ENCODE measurements at places on chromosomes 13 and 19.

- no peak for DNase-seq
Measured at GRCh38 chr19:5155586-5156210, 184.9 kb downstream of the PTPRS start.

DNA sequence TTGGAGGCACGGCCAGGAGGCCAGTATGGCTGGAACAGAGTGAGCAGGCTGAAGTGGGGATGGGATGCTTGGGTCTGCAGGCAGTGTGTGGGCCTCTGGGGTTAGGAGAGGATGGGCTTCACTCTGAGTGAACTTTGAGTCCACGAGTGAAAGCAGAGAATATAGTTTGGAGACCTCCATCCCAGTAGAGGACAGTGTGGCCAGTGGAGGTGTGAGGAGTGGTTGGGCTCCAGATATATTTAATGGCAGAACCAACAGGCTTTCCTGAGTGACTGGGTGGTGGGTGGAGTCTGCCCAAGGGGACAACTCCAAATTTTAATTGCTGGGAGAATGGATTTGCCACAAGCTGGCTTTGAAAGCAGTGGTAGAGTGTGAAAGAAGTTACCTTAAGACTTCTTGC is 27.3 kb downstream of the GATAD2A start:
- DNase-seq = no peak

DNA sequence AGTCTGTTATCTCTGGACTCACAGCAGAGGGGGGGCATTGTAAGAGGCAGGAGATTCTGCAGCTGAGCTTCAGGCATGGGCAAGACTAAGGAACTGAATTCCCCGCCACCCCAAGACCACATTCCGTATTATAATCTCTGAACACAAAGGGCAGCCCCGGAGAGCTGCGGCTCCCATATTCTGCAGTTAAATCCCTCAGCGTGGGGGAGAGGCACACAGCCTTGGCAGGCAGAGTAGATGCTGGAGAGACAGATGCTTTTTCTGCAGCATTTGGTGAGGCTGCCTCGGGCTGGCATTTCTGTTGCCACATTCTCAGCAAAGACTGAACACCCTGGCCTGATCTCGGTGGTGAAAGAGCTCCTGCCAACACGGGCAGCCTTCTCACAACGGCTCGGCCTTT is 12.9 kb downstream of the CHAF1A start:
- DNase-seq = no peak

DNA sequence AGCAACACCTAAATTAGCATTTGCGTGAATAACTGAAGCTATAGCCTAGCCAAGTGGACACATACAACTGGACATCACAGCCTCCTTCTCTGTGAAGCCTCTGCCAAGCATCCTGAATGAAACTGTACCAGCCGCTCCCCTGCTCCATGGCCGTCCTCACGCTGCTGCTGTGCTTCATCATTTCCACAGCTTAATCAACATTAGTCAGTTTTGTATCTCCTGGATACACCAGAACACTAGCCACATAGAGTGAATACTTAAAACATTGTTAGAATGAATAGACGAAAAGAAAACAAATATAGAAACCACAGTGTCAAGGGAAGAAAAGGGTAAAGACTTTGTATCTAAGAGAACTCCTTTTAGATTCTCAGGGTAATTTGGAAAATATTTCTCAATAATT is 1526.9 kb downstream of the EFNB2 start:
- DNase-seq = no peak

GRCh38 chr13:97441368-97441767 is 7.4 kb downstream of the RAP2A start:
- no peak for DNase-seq

DNA sequence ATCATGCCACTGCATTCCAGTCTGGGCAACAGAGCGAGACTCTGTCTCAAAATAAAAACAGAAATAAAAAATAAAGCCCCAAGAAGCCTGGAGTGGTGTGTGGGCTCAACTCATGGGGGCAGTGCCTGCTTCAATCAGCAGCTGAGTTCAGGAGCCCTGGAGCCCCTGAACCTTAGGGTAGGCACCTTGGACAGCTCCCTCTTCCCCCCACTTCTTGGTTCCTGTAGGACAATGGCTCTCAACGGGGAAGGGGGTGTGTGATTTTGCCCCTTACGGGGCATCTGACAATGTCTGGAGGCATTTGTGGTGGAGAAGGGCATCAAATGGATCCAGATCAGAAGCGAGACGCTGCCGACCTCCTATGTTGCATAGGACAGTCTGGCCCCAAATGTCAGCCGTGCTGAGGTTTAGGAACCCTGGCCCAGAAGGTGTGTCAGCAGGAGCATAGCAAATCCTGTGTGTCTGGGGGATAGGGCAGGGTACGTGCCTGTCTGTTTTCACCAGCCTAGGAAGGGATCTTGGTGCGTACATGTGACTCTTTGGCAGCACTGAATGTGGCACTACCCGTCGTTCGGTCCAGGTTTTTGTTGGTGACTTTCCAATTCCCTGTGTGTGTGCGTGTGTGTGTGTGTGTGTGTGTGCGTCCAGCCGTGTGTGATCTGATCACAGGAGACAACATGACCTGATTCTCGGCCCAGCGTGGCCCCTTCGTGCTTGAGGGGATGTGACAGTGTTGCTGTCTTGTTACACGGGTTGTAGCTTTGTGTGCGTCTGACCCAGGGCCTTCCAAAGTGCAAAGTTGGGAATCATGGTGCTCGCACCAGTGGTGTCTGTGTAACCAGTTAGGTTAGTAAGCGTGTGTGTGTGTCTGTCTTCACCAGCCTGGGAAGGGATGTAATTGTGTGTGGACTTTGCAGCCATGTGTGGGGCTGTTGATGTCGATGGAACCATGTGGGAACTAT is 7.5 kb downstream of the IGLON5 start:
- no peak for DNase-seq

DNA sequence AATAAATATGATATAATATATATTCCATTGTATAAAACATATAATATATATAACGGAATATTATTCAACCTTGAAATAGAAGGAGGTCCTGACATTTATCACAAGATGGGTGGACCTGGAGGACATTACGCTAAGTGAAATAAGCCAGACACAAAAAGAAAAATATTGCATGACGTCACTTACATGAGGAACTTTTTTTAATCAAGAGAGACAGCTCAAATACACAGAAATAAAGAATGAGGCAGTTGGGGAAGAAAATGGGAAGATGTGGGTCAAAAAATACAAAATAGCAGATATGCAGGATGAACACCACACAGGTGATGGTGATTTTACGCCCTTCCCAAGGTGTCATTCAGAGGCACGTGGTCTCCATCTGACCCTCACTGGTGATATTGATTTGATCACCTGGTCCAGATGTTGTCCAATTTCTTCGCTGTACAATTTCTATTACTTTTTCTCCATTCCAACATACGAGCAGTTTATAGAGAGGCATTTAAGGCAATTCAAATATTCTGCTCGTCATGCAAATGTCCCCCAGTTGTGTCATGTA is 513 bp upstream of the ZNF317 start:
- no peak for DNase-seq

DNA sequence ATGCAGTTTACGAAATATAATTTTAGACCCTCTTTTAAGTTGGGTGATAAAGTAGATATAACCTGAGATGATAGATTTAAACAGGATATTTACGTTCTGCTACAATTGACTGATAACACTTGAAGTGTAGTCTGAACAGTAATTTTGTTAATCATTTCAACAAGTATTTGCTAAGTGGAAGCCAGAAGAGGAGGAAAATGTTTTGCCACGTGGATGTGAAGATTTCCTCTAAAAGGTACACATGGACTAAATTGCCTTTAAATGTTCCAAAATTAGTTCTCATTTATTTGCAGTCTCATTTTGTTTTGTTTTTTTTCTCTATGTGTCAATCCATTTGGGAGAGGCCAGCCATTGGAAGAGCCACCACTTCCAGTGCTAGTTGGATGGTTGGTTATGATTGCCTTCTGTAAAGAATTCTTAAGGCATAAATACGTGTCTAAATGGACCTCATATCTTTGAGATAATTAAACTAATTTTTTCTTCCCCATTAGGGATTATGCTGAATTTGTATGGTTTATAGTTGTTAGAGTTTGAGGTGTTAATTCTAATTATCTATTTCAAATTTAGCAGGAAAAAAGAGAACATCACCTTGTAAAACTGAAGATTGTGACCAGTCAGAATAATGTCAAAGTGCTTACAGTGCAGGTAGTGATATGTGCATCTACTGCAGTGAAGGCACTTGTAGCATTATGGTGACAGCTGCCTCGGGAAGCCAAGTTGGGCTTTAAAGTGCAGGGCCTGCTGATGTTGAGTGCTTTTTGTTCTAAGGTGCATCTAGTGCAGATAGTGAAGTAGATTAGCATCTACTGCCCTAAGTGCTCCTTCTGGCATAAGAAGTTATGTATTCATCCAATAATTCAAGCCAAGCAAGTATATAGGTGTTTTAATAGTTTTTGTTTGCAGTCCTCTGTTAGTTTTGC is 2.8 kb downstream of the MIR17HG start:
- DNase-seq = no peak

- no peak for DNase-seq
Measured at GRCh38 chr13:82772816-82773215, 1109.5 kb downstream of the SLITRK1 start.

GRCh38 chr19:18399008-18399407 is 1.6 kb upstream of the LRRC25 start:
- peak; percentile 91 for DNase-seq

- peak; percentile 36 for DNase-seq
Measured at GRCh38 chr19:18782559-18783225, 8.4 kb downstream of the COMP start.

GRCh38 chr13:67221630-67222226 is 8.4 kb downstream of the PCDH9 start:
- DNase-seq = no peak

GRCh38 chr13:90261343-90261742 is 1086.1 kb upstream of the MIR17HG start:
- no peak for DNase-seq

DNA sequence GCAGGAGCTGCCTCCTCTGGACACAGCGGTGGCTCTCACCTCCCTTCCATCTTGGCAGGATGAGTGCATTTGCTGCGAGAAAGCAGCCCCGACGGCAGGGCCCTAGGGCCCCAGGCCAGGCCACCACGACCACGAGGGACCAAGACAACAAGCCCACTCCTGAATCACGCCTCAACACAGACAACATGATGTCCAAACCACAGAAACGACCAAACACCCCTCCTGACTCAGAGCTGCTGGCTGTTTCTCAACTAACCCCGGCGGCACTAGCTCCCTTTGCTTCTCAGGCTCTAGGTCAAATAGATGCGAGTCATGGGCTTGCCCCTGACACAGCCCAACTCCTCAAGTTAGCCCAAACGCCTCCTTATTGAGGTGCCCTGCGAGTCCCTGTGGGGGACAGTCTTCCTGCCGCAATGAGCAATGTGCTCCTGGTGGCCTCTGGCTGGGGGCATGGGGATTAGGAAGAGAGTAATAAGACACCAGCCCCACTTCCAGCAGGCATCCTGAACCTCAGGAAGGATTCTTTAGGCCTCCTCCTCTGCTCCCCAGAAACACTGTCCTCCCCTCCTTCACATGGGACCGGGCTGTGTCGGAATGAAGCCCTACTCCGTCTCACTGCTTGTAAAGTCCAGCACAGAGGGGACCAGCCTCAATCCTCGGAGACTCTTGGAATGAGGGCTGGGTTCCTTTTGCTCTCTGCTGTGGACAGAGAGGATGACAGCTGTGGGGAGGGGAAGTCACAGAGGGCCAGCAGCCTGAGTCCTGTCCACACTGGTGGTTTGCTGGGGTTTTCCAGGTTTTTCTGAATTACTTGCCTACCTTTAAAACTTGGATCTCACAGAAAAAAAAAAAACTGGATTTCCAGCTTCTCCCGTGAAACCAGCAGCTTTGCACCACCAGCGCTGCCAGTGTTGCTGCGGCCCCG is 6.9 kb upstream of the ATF5 start:
- DNase-seq = no peak

DNA sequence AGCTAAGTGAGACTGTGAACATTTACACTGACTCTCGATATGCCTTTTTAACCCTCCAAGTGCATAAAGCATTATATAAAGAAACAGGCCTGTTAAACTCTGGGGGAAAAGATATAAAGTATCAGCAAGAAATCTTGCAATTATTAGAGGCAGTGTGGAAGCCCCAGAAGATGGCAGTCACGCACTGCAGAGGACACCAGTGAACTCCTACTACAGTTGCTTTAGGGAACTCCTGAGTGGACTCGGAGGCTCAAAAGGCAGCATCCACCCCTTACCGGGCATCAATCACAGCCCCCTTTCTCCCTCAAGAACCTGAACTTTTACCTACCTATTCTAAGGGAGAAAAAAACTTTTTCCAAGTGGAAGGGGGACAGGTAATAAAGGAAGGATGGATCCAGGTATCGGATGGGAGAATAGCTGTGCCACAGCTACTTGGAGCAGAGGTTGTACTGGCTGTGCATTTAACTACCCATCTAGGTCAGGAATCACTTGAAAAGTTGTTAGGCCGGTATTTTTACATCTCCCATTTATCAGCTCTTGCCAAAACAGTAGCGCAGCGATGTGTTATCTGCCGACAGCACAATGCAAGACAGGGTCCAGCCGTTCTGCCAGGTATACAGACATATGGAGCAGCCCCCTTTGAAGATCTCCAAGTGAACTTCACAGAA is 80.1 kb downstream of the ZNF486 start:
- no peak for DNase-seq

DNA sequence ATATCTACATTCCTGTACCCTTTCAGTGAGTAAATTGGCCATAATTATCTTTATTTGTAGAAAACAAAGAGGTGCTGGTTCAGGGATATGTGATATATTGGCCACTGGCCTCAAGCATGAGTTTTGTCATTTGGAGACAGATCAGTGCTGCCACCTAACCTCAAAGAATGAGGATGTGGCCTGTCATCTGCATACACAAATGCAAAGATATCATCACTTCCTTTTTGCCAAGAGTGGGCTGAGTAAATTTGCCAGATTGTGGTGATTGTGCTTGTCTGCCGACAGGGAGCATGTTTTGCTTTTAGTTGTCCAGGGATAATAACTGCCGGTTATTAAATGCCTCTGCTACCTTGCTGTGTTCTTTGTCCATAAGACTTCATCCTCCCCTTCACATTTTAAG is 44.2 kb downstream of the WASF3 start:
- DNase-seq = peak; percentile 11

Data from RPMI8226 (cell line).